ENCODE measurements at places on chromosomes 6 and 20.

GRCh38 chr20:46951840-46952497, 57.3 kb downstream of the EYA2 start:
- DNase-seq = no peak

DNA sequence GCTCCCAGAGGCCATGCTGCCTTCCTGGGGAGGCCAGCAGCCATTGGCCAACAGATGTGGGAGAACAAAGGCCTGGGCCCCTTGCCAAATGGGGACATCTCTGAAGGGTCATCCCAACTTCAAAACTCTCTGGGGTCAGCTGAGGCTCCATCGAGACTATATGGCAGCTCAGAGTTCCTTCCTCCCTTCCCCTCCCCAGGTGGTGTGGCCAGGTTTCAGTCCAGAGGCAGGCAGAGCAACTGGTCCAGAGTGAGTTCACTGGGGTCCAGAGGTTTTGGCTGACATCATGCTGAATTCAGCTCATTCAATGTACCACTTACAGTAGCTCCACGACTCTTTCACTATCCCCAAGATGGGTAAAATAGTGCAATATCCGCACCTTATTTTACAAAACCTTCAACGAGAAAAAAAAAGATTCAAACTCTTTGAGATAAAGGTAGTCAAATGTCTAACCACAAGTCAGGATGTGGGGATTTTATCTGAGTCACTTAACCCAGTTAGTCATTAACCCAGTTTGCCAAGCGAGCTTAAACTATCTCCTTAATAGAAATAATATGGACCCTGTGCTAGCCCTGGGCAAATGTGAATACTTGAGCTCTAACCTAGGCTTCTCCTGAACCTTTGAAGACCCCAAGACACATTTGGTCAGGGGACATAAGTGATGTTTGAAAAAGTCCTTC, 108.4 kb upstream of the PLEKHG1 start:
- no peak for DNase-seq

DNA sequence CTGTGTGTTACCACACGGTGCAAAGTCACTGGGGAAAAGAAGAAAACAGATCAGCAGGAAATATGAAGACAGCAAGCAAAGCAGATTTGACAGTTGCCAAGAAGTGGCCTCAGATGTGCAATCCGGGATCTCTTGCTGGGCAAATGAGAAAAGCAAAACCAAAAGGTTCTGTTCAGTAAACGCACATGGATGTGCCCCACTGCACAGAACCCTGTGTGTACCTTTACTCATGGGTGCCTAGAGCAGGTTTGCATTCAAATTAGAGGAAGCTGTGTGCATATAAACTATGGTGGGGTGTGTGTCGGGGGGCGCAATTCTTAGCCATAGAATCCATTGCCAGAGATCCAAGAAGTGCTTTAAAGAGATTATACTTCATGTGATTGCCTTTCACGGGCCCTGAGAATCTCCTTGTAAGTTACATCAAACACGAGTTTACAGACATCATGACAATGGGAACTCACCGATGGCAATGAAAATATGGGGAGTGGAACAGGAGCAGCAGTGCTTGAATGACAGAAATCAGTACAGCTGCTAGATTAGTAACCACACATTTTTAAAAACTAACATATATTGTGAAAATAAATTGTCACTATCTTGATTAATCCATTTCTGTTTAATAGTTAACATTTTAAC, 154.3 kb downstream of the ADGRG6 start:
- DNase-seq = no peak

GRCh38 chr6:144824018-144824417, 538.9 kb downstream of the UTRN start:
- no peak for DNase-seq

DNA sequence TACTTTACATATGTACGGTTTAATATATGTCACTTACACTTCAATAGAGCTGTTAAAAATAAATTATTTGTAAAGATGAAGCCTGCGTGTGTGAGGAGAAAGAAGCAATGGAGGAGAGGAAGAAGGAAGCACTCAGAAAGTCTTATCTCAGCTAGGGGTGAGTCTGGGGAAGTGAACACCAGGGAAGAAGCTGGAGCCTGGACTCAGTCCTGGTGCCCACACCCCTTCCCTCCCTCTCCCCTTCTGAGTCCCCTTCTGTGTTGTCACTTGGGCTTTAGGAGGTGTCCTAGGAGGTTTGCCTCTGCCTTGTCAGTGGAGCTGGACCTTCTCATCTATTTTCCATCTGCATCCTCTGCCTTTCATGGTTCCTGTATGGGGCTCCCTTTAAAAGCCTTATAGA, 1.9 kb downstream of the SIRPB2 start:
- DNase-seq = no peak

DNA sequence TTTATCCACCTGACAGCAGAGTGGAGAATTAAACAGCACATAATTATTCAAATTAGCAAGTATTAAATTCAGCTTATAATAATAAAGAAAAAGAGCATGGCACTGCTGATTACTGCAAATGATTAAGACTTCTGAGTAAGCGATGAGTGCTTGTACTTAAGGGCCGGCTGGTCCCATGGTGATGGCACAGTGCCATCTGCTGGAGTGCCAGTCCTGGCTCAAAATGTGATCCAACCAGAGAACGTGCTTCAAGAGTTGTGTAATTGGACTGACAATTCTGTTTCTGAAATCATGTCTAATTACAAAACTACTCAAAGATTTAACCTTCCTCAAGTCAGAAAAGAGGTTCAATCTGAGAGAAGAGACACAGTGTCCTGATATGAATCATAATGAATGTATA, 181.6 kb upstream of the RGS17 start:
- peak; percentile 71 for DNase-seq

All from NCI-H2029 treated with DMSO at 0.1 percent for 48 hours (cell line).